ENCODE measurements at places on chromosomes 2 and 18.

GRCh38 chr2:205188239-205189138 is 493.8 kb upstream of the NRP2 start:
- no peak for DNase-seq

DNA sequence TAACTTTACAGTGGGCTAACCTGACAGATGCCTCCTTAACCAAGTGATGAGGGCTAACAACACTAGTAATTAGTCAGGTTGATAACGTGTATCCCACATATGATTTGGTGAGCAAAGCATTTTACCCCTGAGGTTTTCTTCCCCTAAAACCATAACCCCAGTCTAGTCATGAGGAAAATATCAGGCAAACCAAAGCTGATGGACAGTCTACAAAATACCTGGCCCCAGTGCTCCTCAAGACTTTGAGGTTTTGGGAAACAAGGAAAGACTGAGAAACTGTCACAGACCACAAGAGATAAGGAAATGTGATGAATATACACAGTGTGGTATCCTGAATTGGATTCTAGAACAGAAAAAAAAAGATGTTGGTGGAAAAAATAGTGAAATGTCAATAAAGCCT is 28.5 kb downstream of the MAP3K20 start:
- DNase-seq: no peak

DNA sequence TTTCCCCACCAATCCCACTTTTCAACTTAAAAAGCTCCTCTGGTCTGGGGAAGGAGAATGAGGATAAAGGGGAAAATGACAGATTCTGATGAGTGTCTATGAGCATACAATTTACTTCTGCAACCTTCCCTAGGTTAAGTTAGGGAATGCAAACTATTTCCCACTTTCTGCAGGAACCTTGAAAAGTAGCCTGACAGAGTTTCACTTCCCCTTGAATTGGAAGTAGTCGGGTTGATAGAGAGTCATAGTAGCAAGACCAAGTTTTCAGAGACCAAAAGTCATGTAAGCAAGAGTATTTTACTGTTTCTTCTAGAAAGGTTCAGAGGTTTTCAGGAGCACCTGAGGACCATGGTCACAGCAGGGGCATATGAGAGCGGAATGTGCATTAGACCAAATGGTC is 815.1 kb downstream of the CPS1 start:
- no peak for DNase-seq

DNA sequence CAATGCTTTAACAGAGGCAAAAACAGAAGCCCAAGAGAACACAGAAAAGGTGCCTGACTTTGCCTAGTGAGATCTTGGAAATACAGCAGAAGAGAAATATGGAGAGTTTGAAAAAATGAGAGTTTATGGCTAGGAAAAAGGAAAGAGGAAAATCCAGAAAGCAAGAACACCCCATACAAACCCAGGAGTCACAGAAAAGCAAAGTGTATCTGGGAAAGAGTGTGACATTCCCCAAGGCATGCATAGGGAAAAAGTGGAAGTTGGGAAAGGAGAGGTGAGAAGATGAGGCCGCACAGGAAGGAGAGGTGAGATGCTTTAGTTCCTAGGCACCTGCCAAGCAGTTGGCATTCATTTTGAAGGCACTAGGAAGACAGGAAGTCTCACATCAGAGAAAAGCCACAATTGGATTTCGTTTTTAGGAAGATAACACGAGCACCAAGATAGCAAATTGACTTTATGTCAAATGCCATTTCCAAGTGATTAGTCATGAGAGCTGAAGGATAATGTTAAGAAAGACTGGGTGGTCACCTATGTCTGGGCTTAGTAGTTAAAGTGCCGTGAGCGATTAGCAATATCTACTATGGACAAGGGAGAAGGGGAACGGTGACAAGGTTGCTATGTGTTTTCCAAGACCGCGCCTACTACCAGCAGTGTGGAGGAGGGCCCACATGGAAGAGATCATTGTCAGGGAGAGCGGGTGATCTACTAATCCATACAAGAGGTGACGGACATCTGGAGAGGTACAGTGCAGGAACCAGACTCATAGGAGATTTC is 224.1 kb upstream of the PARD3B start:
- DNase-seq: no peak

DNA sequence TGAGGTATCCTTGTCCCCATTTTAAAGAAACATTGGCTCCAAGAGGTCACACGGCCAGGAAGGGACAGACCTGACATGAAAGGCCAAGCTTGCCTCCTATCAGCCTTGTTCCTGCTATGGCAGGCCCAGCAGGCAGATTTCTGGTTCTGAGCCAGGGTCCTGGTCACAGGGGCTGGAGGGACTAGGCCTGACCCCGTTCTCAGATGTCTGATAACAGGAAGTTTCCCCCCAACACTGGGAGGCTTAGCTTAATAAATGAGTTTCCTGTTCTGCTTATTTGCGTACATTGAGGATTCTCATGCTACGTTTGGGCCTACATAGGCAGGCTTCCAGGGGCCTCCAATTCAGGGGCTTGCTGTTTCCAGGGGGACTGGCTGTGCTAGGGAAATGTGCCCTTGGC is 107.8 kb upstream of the LTBP1 start:
- no peak for DNase-seq

- no peak for DNase-seq
Observed at GRCh38 chr2:50614056-50614455, 417.9 kb downstream of the NRXN1 start.

GRCh38 chr2:5657231-5657630 is 35.0 kb upstream of the SOX11 start:
- no peak for DNase-seq

DNA sequence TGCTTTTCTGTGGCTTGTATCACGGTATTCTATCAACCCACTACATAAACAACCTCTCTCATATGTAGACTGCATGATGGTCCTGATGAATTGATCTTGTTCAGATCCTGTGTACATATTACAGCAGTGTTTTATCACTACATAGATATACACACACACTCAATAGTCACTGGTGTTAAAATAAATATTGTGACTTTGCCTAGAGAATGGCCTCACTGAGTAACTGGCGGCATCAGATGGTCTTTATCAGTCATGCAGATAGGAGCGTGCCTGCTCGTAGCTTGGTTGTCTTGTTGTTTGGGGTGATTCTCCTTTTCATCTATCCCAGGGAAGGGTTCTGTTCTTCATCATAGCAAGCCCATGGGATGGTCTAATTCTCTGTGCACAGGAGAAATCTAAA is 18.4 kb upstream of the CTAGE1 start:
- DNase-seq: no peak

GRCh38 chr2:8265476-8266226 is 416.2 kb upstream of the ID2 start:
- DNase-seq: no peak

DNA sequence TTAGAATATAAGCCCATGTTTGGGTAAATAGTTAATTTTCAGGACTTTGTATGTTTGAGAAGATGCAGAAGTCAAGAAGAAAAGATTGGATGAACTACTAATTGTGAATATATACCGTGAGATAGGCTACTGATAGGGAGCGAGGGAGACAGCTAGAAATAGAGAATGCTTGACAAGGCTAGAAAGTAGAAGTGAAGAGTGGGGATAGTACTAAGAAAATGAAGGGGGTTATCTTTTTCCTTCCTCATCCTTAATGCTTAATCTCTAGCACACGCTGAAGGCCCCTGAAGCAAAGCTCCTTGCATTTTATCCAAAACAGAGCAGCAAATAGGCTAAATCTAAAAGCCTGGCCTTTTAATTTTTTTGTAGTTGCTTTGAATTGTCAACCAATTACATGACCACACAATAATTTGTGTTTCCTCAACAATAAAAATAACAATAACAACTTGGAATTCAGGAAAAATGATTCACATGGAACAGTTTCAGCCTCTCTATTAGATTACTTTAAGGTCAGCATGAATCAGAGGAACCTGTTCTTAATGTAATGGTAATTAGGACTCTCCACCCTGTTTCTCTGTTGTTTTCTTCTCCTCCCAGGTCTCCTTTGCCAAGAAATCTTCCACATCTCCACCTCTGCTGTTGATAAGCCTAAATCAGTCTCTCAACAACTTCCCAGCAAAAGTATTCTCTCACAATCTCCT is 1071.3 kb upstream of the ZEB2 start:
- no peak for DNase-seq

- peak; percentile 5 for DNase-seq
Observed at GRCh38 chr2:149860276-149860921, 272.8 kb upstream of the MMADHC start.

- no peak for DNase-seq
Observed at GRCh38 chr2:186726938-186727337, 33.1 kb downstream of the FAM171B start.
